ENCODE measurements at places on chromosomes 7 and 10.

DNA sequence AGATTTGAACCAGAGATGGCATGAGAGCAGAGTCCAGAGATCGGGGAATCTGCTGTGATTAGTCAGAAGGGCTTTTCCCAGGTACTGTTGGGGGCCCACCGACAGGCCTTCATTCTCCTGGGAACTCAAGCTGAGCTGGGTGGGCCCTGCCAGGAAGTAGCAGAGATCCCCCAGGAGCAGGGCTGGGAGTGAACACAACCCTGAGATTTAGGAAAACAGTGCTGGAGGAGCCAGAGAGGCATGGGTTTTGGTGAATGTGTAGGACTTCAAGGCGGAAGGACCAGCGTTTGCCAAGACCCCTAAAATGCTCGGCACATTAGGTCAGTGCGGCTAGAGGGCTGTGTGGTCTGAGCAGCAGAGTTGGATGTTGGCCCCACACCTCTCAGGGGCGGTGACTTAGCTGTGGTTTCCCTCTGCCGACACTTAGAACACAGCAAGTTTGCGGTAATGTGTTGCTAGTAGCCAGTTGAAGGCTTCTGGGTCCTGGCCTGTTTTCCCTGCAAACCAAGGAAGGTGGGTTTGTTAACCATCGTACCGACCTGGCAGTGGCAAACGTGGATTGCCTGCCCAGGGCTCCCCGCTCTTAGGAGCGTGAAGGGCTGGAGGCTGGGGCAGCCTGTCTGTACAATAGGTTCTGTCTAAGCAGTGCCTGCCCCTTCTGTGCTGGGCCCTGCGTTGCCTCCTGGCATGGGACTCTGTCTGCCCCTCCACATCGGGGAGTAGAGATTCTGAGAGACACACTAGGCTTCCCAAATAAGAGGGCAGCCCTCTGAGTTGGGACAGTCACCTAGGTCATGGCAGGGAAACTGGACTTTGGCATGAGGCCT is 14.0 kb downstream of the NACAD start:
- no peak for DNase-seq

DNA sequence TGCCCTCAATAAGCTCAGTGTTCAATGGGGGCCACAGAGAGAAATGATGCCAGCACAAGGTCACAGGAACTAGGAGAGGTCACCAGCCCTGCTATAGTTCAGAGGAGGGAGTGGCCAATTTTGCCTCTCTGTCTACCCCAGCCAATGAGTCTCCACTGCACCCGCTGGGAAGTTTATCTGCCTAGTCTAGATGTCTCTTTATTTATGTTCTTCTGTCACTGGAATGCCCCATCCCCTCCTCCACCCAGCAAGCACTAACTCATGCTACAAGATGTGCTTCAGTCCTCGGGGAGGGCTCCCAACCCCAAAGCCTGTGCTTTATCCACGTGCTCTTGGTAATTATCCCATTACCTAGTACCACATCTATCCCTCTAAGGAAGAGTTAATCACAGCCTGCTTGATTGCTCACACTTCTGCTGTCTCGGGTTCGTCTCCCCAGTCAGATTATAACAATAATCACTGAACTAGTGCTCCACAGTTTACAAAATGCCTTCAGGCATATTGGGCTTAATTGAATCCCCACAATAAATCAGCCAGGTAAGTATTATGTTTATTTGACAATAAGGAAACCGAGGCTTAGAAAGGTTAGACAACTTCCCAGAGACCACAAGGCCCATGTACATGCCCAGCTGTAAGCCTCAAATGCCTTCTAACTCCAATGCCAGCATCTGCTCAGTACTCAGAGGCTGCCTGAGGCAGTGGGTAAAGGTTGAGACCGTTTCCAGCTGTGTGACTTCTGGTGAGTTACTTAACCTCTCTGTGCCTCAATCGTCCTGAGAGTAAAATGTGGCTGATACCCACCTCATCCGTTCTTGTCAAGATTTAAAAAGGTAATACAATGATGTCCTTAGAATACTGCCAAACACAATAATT is 3.9 kb downstream of the HIP1 start:
- no peak for DNase-seq

GRCh38 chr10:22750131-22750530 is 35.8 kb upstream of the PIP4K2A start:
- no peak for DNase-seq

- no peak for DNase-seq
Observed at GRCh38 chr10:13632440-13632839, 45.7 kb downstream of the PRPF18 start.

- DNase-seq, result no peak
Observed at GRCh38 chr7:14125998-14126397, 136.5 kb upstream of the ETV1 start.

DNA sequence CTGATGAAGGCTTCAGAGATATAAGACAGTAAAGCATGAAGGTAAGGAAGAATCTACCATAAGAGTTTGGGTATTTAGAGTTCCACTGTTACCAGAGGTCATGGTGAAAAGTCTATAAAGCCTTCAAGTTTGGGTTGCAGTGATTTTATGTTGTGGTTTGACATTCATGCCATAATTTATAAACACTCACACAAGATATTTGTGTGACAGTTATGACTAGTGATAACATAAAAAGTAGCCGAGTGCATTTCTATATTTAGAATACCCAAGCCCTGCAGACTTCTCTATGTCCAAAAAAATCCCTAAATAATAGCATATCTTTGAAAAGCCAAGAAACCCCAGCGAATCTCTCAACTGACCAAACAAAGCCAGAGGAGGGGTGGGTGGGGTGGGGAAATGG is 229.9 kb downstream of the CXCL12 start:
- DNase-seq, result no peak

- no peak for DNase-seq
Observed at GRCh38 chr10:35545878-35546590, 59.1 kb upstream of the GJD4 start.

DNA sequence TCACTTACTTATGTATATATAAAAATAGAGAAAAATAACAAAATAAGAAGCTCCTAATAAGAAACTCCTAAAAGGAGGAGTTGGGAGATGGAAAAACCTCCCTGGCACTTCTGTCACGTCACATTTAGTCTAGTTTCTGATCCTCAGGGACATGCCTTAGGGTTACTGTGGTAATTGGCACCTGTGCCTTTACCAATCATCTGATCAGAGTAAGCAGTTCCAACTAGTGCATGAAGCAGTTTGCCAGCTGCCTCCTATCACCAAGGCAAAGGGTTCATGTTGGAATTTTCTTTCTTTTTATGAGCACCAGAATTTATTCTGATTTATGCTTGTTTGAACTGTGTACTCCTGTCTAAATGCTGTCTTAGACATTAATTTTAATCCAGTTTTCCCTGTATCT is 49.9 kb downstream of the ARL4A start:
- DNase-seq, result no peak

- DNase-seq, result no peak
Observed at GRCh38 chr7:83832009-83832408, 183.1 kb upstream of the SEMA3E start.

GRCh38 chr7:43631559-43631958 is 48.7 kb downstream of the STK17A start:
- no peak for DNase-seq

GRCh38 chr7:14195871-14196270 is 206.4 kb upstream of the ETV1 start:
- no peak for DNase-seq

DNA sequence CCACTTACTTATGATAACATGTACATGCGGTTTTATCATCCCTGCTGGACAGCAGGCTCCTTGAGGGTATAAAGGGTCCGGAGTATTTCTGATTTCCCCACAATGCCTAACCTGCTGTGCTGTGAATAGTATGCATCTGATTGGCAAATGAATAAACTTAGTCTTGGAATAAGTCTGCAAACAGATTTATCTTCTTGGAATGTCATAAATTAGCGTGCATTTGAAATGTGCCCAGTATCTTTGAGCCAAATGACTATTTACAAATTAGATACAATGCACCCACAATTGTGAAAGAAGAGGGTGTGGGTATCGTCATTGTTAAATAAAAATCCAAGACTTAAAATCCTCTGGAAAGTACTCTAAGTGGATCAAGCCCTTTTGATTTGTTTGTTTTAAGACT is 106.0 kb downstream of the OSBPL3 start:
- DNase-seq, result no peak

DNA sequence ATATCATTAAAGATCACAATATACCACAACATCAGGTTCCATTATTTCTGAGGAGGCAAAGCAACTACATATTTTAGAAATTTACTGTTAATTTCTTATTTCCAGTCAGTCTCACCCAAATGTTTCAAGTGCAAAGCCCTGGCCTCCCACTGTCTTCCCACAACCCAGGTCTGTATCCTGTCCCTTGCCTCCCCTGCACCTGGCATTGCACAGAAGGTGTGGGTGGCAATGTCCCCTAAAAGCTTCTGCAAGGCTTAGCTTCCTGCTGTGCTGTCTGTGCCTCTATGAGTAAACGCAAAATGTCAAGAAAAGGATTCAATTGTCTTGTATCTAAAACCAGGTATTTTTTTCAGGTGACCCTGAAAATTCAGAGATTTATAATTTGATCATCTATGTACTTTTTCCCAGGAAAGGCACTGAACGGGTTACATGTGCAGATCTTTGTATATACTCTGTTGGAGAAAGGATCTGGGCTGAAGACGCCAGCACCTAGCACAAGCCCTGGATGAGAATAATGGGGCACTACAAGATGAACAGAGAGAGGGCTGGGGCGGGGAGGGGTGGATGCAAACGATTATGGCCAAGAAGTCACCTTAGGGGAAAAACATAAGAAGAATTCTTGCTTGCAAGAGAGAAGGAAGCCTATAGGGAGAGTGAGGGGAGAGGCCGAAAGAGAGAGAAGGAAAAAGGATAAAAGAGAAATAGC is 3.1 kb upstream of the ANTXRL start:
- DNase-seq, result no peak

GRCh38 chr7:36777855-36778254 is 53.6 kb upstream of the AOAH start:
- no peak for DNase-seq

GRCh38 chr7:82714883-82715282 is 271.3 kb upstream of the CACNA2D1 start:
- DNase-seq, result no peak

GRCh38 chr10:122257041-122257440 is 14.1 kb upstream of the BTBD16 start:
- DNase-seq, result no peak

DNA sequence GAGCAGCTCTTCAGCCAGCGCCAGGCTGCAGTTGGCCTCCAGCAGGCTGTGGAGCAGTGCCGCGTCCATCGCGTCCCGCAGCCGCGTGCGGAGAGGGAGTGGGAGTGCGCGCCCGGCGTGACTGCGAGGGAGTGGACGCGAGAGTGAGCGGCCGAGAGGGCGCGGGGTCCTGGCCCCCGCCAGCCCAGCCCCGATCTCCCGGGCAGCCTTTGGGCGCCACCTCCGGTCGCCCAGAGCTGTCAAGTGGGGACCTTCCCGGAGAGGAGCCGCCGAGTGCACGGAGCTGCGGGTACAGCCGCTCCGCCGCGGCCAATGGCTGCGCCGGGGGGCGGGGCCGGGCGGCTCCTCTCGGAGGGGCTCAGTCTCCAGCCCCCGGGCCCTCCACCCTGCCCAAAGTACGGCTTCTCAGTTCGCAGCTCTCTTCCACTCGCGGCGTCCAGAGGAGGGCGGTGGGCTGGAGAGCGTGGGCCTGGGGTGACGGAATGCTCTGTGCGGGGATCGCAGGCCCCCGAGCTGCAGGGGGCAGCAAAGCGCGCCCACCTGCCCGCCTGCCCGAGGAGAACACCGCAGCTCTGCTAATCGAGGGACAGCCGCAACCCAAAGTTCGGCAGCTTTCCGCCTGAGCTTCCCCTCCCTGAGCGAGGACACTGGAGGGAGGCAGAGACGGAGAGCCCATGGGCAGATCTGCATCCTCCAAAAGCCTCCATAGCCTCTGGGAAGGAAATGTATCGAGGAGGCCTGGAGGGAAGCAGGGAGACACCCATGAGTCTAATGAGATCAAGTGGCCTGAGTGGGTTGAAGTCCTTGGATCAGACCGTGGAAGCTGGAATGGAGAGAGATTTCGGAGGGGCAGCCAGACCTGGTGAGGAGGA is at the start of gene CRHR2:
CRHR2 (minus strand) TSS at position 245 of the 872 bp plus-strand sequence; CDS start at position 69, 176 bp downstream.
- no peak for DNase-seq

DNA sequence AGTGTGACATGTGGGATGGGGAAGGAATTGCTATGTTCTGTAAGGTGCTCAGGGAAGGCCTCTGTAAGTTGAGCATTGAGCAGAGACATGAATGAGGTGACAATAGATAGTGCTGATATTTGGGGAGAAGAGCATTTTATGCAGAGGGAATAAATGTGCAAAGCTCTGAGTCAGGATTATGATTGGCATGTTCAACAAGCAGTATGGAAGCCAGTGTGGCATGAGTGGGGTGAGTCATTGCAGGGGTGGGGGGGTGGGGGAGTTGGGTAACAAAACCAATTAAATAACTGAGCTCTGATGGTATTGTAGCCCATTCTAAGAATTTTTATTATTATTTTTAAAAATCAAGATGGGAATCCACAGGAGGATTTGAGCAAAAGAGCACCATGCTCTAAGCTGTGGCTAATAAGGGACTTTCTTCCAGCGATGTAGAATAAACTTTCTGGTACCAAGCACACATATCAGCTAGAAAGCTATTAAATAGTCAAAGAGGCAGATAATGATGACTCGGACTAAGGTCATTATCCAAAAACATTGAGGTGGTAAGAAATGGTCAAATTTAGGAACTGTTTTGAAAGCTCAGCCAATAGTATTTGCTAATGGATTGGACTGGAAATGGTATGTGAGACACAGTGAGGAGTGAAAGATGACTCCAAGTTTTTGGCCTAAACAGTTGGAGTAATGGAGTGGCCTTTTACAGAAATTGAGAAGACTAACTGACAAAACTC is 96.4 kb downstream of the PRKG1 start:
- no peak for DNase-seq

GRCh38 chr10:76071653-76072365 is 640.4 kb downstream of the LRMDA start:
- no peak for DNase-seq

- DNase-seq, result no peak
Observed at GRCh38 chr10:43682956-43683355, 34.3 kb upstream of the ZNF32 start.

- no peak for DNase-seq
Observed at GRCh38 chr10:44650691-44651661, 260.2 kb upstream of the TMEM72 start.

DNA sequence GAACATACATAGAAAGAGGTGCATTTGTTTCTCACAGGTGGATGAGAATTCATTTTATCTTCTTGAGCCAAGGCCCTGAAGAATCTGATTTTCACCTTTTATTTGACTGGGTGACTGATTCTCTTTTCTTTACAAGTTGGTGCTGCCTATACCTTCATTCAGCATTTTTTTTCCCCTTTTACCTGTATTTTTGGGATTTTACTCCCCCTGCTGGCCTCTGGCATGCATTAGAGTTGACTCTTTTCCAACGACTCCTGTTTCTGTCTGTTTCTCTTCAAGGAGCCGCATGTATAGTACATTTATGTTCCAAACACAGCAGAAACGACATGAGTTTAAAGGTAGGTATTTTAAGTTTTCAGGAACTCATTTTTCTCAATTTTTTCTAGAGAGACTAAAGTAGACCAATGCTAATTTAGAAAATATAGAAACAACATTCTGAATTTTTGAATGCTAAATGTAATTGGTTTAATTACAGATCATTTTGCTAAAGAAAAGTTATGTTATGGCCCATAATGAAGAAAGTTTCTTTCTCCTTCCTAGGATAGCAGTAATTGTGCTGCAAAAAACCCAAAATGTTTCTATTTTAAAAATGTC is 149.8 kb upstream of the HDAC9 start:
- DNase-seq, result no peak

GRCh38 chr10:129961157-129961701 is 2.8 kb downstream of the EBF3 start:
- no peak for DNase-seq

All from T-helper 2 cell (primary cell).